ENCODE measurements at places on chromosomes 4 and X.

DNA sequence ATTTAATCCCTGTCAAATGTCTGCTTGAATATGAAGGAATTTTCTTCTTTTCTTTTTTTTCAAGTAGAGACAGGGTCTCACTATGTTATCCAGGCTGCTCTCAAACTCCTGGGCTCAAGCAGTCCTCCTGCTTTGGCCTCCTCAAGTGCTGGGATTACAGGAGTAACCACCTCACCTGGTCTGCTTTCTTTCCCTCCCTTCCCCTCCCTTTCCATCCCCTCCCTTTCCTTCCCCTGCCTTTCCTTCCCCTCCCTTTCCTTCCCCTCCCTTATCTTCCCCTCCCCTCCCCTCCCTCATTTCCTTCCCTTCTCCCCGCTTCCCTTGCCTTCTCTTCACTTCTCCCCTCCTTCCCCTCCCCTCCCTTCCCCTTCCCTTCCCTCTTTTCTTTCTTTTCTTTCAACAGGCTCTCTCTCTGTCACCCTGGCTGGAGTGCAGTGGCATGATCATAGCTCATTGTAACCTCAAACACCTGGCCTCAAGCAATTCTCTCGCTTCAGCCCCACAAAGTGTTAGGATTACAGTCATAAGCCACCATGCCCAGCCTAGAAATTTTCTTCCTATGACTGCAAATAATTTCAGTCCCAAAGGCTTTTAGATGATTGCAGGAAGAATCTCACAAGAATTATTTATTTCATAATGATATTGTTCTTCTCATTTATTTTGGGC is 168.9 kb downstream of the AASDH start:
- no peak for DNase-seq

- no peak for DNase-seq
Observed at GRCh38 chrX:7462110-7462509, 314.2 kb upstream of the PUDP start.

- no peak for DNase-seq
Observed at GRCh38 chr4:40628888-40629287, 776 bp downstream of the RBM47 start.

DNA sequence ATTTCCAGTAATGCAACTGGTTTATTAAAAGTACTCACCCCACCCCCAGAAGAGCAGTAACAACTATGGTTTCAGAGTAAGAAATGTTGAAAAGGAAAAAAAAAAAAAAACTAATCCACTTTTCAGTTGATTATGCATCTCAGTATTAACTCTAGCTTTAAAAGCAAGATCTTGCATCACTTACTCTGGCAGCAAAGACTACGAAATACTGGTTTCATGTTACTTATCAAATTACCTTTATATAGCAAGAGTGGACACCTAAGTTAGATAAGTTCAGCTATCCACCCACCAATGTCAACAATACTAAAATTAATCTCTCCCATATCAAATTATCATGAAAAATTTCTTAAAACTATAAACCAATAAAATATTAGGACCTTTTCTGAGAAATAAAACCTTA is 105.0 kb downstream of the ABCB7 start:
- DNase-seq, result no peak

GRCh38 chr4:75385106-75385505 is 129.1 kb downstream of the RCHY1 start:
- no peak for DNase-seq

DNA sequence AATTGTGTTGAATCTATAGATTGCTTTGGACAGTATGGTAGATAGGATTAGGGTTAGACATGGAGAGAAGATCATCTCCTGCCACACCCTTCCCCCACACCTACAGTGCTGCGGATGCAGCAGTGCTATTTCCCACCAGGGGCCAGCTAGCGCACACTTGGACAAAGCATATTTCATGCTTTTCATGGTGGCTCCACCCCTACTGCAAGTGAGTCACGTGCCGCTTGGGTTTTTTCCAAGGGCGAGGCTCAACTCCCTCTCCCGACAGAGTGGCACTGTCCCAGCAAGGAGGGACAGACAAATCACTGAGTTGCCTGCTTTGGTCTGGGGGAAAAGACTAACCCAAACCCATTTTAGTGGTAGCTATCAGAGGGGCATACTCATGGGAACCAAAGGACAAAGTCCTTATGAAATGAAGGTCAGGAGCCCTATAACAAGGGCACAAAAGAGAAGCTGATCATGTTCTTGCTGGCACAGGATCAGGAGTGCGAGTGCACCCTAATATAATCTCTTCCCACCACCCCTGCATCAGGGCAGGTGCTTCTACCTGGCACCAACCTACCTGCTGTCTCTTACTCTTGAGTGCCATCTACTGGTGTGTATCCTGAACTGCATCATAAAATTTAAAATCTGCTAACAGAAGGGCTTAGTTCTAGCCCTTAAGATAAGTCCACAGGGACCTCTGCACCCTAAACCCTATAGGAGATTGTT is 55.1 kb upstream of the PGAM4 start:
- DNase-seq, result peak; percentile 2

DNA sequence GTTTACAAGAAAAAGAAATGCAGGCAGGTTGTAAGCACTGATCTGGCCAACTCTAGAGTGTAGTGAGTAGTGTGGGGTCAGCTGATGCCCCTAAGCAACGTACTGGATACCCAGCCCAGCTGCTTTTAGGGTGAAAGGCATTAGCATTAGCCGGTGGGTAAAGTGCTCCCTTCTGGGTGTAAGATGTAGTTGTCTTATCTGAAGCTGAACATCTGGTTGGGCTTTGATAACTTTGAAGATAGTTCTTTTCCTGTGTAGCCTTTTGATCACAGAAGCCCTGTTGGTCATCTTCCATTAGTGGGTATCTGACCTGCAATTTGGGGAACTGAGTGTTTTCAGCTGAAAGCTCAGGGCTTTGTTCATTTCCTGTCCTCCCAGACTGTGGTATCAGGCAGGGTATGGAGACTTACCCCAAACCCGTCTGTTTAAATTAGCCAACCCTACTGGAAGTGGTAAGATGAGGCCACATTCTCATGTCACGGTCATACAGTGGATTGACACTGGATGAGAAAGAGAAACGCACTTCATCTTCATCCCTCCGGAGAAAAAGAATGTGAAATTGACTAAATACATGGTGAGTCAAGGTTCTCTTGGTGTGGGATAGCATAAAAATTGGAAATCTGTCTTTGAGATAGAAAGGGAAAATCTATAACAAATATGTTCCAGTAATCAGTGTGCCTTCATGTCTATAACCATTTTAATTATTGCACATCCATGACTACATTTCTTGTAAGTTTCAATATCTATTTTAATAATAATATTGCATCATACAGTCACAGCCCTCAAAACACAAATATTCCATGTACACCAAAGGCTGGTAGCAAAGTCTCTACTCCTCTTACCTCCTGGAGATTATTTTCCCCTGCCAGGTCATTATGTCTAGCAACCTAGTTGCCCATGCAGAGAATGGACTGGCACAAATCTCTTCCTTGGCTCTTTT is 8.7 kb downstream of the RHOH start:
- DNase-seq, result no peak

DNA sequence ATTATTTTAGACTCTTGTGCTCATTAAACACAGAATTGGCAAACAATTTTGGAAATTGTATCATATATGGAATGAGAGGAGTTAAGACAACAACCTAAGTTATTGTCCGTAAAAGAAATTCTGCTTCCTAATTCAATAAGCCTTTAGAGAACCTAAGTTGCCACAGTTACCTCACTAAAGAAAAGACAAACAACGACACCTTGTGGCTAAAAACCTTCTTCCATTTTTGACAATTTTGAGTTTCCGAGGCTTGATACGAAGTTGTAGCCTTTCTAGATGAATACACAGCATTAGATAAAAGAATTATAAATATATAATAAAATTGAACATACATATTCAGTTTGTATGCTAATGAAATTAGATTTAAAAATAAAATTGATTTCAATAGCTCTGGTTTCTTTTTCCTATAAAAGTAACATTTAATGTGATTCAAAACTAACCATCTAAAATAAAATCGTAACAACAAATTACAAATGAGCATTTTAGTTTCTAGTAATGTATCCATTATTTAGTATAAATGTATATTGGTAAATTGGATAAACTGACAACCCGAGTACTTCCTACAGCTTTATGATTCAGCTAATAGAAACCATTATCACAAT is 275.1 kb downstream of the GPM6A start:
- DNase-seq, result no peak

DNA sequence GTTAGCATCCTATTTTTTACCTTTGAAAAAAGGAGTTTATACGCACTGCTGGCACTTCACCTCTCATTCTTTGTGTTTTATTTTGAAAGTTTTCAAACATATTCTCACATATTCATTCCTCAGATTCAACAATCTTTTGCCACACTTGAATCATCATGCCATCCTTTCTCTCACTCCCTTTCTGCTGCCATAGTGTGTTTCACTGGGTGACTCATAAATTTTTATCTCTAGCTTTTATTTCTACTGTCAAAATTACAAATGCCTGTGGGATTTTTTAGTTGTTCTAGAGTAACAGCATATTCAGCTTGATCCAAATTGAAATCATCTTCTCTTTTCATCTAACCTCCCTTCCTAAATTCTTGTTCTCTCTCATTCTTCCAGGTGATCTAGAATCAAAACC is 28.0 kb downstream of the MFSD8 start:
- no peak for DNase-seq

DNA sequence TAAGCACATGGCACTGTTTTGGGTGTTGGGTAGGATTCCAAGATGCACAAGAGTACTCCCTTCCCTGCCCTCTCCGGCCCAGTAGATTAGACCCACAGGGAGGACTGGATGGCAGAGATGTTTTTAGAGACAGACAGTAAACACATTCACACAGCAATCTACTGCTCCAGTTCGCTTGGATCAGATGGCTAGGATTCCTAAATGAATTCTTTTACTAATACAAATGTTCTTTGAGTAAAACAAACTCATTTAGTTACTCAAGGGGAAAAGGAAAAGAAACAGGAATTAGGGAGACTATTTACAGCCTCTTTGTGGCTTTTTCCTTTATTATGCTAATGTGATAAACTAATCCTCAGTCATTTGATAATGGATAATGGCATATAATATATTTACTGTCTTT is 5.9 kb downstream of the SNX25 start:
- no peak for DNase-seq

GRCh38 chr4:112673076-112673475 is 36.1 kb downstream of the LARP7 start:
- no peak for DNase-seq

DNA sequence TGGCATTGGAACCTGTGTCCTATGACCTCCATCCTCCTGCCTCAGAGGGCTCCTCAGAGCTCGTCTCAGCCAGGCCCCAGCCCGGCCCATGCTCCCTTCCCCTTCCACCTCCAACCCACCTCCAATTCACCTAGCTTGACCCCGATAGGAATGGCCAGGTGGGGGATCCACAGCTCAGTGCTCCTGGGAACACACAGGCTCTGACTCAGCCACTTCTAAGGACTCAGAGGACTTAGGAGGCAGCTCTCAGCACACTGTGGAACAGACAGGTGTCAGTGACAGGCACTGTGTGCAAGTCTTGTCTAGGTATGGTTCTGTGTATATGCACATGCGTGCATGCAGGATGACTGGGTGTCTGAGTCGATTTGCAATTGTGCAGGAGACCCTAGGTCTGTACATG is 44.8 kb downstream of the PJA1 start:
- DNase-seq, result no peak

- no peak for DNase-seq
Observed at GRCh38 chrX:27445438-27445837, 17.7 kb downstream of the PPP4R3C start.

DNA sequence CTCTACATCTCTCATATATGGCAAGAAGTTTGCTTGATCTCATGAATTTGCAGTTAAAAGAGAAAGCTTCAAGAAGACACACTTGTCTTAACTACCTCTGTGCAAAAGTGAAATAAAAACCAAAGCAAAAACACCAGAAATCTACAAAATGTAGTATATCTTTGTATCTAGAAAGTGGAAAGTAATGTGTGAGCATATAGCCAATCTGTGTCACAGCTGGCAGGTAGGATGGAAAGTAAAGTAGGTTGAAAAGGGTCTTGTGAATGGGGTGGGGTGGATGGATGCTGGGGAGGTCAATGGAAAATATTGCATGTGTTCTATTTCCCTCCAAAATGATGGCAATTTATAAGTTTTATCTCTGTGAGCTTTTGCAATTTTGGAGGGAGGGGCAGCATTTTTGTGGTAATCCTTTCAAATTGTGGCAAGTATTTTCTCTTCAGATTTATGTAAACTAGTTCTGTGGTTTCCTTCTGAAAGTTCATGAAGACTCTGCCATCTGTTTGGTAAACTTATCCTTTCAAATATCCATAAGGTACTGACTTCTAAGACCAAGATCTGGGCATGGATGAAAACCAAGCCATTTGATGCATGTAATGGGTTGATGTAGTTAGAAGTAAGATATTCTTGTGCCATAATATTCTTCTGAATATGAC is 215.9 kb upstream of the GIMD1 start:
- no peak for DNase-seq

GRCh38 chrX:132227383-132228112 is 8.3 kb upstream of the RAP2C start:
- DNase-seq, result no peak

- no peak for DNase-seq
Observed at GRCh38 chr4:130808492-130808891, 1712.5 kb downstream of the C4orf33 start.

GRCh38 chrX:70128071-70128470 is 5.2 kb upstream of the IGBP1 start:
- no peak for DNase-seq

GRCh38 chr4:87527431-87528220 is 1.6 kb downstream of the SPARCL1 start:
- no peak for DNase-seq

- DNase-seq, result no peak
Observed at GRCh38 chrX:71256856-71257255, 2.9 kb upstream of the ZMYM3 start.

- peak; percentile 2 for DNase-seq
Observed at GRCh38 chr4:185424905-185425646, 688 bp downstream of the UFSP2 start.

DNA sequence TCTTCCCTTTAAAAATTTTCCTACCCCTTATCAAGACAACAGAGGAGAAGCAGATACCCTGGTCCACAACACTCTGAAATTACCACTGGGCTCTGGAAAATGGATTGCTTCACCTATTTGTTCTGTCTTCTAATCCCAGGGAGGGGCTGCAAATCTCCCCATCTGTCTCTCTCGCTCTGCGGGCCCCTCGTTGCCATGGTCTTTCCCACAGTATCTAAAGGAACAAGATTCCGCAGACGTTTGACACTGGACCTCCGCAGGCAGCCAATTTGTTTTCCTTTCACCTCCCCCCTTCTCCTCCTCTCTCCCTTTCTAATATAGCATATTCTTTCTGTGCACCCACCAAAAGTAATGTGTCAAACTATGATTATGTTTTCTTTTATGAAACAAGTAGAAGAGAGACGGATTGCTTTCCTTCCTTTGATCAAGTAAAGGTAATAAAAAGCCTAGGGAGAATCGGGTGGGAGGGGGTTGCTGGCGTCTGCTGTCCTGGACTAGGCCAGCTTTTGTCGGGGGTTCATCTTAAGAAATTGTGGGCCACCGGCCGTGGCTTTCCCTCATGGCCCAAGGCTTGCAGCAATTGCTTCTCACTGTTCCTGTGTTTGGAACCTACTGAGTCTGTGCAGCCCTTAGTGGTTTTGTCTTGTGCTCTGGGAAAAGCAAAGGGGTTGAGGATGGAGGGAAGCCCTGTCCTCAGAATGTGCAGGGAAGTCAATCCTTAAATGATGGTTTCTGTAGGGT is 81.0 kb downstream of the MGST2 start:
- DNase-seq, result no peak

GRCh38 chrX:17584248-17584681 is 153.0 kb upstream of the SCML1 start:
- no peak for DNase-seq

GRCh38 chr4:53378171-53378482 is 686 bp downstream of the FIP1L1 start:
- no peak for DNase-seq

GRCh38 chrX:43106009-43106408 is 328.0 kb upstream of the PPP1R2C start:
- DNase-seq, result no peak
